ENCODE measurements at places on chromosomes 7 and 10. TPM values are rescaled to one million over a fixed set of nuclear protein-coding genes. Genes with fewer than 3 reads are reported as not detected.

The WDFY4 gene
- 2.0 TPM for total RNA-seq

The EGFR gene
- not detected for total RNA-seq

The EBLN1 gene
- not detected for total RNA-seq

The HECTD2 gene
- total RNA-seq = 3.2 TPM

The CNTNAP2 gene
- total RNA-seq = not detected

The GNA12 gene
- total RNA-seq = 27.1 TPM

The UBTD1 gene
- 5.6 TPM for total RNA-seq

The VAX1 gene
- total RNA-seq = not detected

The ABCB1 gene
- 15.1 TPM for total RNA-seq

The SPDYE2 gene
- total RNA-seq = 0.53 TPM

DNA sequence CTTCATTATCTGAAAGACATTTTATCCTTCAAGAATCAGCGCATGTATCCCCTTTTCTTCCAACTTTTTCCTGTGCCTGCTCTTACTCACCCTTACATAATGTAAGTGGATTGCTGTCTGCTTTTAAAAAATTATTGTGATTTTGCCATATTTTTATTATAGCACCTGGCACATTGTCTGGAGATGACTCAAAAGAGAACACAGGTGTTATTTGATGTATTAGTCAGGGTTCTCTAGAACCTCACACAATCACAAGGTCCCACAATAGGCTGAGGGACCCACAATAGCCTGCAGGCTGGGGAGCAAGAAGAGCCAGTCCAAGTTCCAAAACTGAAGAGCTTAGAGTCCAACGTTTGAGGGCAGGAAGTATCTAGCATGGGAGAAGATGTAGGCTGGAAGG, 390.0 kb downstream of the EXOC4 start:
- DNase-seq = no peak

GRCh38 chr10:26457088-26457487, 18.9 kb downstream of the APBB1IP start:
- no peak for DNase-seq

GRCh38 chr10:6255548-6256061, 52.9 kb downstream of the PFKFB3 start:
- DNase-seq = no peak

DNA sequence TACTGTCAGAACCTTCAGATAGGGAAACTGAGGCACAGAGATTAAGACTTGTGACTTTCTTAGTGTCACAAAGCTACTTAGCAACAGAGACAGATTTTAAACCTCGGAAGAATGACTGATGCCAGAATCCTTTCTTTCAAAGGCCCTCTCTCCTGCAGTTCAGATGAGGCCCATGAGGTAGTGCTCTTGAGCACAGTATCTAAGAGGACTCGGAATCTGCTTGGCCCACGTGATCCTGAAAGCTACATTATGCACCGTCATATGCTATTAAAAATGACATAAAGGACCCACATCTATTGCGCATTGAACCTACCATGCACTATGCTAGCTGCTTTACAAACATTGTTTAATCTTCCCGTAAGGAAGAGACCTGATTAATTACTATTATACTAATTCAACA, 355.9 kb downstream of the SFMBT2 start:
- DNase-seq = no peak

DNA sequence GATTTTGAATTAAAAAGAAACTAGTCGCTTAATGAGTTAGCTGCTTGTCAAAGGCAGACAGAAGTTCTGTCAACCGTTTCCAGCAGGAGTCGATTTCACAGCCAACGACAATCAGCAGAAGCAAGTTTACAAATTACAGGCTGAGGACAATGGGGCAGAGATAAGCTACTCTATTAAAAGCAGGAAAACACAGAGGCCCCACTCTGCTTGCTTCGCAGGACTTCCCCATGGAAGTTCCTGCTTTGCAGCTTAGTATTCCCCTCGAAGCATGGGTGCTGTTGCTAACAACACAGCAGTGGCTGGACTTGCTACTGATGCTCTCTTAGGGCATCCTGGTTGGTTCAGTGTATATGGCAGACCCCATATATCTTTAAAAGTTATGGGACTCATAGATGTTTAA, 50.8 kb upstream of the KLF6 start:
- peak; percentile 66 for DNase-seq

DNA sequence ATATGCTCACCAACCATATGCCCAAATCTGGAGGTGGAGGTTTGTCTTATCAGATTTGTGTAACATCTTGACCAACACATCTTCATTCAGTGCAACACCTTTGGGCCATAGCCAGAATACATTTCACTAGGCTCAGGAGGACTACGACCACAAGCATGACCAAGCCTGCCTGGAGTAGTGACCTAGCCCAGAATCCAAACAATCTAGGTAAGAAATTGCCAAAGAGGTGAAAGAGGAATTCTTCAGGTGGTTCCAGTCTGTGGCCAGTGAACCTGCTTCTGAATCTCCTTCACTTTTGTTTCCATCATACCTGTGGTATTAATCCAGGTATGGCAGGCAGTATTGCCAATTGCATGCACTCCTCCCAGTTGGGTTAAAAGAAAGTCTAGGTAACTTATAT, 112.8 kb upstream of the RAB18 start:
- DNase-seq = no peak

DNA sequence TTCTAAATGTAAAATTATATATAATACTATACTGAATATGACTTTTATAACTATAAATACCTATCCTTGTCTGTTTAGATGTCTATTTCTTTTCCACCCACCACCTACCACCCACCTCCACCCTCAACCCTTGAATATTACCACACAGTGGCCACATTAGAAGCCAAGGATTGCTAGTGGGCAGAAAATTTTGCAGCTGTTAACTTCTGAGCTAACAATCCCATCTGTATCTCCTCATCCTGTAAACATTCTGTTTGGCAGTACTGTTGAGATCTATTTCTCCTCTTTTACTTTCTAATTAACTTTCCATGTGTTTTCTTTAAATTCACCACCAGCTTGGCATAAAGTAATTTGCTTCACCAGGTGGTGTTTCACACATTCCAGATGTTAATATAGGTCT, 281.1 kb upstream of the BMPER start:
- no peak for DNase-seq

GRCh38 chr10:106181501-106181900, 983.0 kb downstream of the SORCS1 start:
- no peak for DNase-seq

DNA sequence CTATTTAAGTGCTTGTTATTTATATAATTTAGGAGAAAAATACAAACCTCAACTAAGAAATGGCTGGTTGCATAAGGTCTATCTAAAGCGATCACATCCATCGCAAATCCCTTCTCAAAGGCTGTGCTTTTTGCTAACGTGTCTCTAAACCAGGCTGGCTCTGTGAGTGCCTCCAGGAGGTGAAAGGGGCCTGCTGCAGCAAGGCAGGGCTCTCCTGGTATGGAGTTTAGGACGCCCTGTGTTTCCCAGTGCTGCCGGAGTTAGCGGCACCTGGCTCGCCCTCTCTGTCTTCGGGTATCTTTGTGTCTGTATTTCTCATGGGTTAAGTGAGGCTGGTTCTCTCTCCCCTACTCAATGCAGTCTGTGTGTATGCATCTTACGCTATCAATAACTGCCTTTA, 68.4 kb upstream of the ATP6V0A4 start:
- no peak for DNase-seq

GRCh38 chr7:11297764-11298163, 324.1 kb downstream of the PHF14 start:
- DNase-seq = no peak

DNA sequence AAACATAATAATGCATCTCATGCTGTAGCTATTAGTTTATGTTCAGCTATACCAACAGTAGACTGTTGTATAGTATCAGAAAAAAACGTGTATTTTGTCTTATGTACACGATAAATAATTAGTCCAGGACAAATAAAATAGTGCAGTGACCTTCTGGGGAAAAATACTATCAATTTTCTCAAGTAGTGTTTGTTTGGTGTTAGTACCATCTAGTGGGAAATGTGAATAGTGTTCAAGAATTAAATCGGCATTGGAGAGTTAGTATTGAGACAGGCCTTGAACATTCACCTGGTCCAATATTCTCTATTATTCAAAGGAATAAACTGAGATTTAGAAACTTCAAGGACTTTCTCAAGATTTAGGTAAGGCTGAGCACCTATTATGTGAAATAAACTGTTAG, 21.7 kb upstream of the OR2A5 start:
- no peak for DNase-seq

DNA sequence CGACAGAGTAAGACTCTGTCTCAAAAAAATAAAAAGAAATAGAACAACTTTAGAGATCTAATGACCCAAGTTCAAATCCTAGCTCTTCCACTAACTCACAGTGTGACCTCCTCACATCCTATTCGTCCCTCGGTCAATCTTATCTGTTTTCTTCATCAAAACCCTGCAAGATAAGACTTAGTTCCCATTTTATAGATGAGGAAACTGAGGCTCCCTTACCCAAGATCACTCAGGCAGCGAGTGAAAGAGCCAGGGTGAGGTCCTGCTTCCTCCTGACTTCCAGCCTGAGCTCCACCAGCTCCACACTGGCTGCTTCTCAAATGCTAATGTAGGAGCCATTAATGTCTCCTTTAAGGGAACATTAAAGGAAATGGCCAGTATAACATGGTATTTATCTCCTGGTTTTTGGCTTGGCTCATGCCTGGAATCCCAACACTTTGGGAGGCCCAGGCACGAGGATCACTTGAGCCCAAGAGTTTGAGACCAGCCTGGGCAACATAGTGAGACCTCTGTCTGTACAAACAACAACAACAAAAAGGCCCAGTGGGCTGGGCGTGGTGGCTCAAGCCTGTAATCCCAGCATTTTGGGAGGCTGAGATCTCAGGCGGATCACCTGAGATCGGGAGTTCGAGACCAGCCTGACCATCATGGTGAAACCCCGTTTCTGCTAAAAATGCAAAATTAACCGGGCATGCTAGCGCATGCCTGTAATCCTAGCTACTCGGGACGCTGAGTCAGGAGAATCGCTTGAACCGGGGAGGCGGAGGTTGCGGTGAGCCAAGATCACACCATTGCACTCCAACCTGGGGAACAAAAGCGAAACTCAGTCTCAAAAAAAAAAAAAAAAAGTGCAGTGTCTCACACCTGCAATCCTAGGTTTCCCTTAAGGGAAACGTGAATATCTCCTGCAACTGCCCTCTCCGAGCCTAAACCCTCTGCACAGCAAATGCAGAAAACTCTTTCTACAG, 3.4 kb upstream of the RHBDD2 start:
- peak; percentile 1 for DNase-seq

DNA sequence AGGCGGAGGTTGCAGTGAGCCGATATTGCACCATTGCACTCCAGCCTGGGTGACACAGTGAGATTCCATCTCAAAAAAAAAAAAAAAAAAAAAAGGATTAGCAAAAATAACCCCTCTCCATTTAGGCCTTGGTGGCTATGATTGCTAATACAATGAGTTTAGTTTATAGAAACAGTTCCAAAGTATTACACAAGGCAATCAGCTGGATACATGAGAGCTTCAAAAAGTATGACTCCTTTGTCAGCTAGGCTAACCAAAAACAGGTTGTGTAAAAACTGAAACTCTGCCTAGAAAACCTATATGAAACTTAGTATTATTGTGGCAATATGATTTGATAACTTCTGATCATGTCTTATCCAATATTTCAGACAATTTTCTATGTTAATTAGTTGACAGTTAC, 57.2 kb downstream of the SUGCT start:
- no peak for DNase-seq

DNA sequence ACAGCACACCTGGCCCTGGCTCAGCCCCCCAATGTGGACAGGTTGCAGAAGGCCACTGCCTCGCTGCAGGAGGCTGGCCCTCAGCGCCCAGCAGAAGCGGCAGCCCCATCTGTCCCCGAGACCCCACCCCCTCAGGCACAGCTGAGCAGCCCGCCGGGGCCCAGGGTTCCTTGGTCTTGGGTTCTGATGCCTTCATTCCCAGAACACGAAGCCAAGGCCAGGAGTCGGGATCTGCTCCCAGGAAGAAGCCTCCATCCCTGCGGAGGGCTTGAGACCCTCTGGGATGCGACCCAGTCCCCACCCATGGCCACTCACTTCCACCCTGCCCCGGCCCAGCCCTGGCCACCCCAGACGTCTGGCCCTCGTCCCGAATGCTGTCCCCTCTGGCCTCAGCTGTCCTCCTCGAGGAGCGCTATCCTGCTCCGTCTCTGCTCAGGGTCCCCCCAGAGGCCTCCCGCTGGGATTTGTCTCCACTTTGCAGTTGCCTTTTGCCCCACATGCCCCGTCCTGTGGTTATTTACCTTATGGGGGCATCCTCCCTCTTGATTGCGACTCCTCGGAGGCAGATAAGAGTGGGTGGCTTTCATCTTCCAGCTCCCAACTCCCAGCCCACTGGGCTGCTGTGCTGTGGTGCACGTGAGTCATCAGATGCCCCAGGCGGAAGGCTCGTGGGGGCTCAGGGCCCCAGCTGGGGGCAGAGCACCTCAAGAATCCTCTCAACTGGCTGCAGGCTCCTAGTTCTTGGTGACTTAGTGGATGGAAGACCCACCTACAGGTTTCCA, 97.5 kb downstream of the MKI67 start:
- DNase-seq = no peak

DNA sequence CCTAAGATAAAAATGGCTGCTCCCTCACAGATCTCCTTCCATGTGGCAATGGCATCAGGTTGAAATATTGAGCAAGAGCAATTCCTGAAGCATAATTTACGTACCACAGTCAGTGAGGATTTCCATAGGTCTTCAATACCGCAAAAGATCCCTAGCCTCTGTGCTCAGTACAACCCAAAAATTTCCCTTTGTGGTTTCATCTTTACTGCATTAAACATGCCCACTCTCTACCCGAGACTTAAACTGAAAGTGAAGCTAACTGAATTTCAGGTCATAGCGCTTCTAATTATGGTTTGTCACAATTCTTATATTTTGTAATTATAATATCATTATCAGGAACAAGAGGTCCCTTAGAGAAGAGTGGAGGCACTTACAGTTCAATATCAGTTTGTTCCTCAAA, 1071.1 kb downstream of the XPNPEP1 start:
- DNase-seq = no peak

DNA sequence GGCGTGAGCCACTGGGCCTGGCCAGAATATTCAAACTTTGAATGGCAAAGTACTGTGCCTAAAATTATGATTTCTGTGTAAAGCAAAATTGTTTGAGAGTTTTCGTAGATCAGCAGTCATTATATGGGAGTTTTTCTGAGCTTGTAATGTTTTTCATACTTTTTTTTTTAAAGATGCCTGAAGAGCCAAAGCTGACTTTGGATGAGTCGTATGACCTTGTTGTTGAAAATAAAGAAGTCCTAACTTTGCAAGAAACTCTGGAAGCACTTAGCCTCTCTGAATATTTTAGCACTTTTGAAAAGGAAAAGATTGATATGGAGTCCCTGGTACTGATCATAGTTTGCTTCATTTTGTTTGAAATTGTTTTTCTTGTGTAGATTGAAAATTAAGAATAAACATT, 26.7 kb downstream of the SEC23IP start:
- no peak for DNase-seq

- DNase-seq = no peak
Measured at GRCh38 chr7:54166419-54166818, 375.8 kb upstream of the VSTM2A start.

GRCh38 chr10:110544958-110545537, 22.4 kb upstream of the SMC3 start:
- no peak for DNase-seq
